Endothelial cell of umbilical vein (primary cell): ENCODE measurements at places on chromosomes 7 and 10. TPM values are rescaled to one million over a fixed set of nuclear protein-coding genes. Genes with fewer than 3 reads are reported as not detected.

GRCh38 chr7:131924857-131925256 is 368.4 kb upstream of the PODXL start:
- peaks cover 9% of the 10 kb centered on the region for H3K27me3 ChIP-seq
- H3K4me1 ChIP-seq = no peaks in the 10 kb centered on the region
- no peak overlapping the region for H3K4me3 ChIP-seq
- no peaks in the 10 kb centered on the region for H3K36me3 ChIP-seq

CALML3 gene
- polyA plus RNA-seq = not detected in 2 replicates

ZNF736 gene
- polyA plus RNA-seq = 1.2 TPM in 2 replicates

- no peak for DNase-seq
- H3K27me3 ChIP-seq = peaks cover 15% of the 10 kb centered on the region
- H3K27ac ChIP-seq = no peak overlapping the region
Observed at GRCh38 chr10:110679486-110680272, 35.5 kb downstream of the RBM20 start.

GRM3 gene
- polyA plus RNA-seq = not detected in 2 replicates

EVX1 gene
- not detected in 2 replicates for polyA plus RNA-seq

DNA sequence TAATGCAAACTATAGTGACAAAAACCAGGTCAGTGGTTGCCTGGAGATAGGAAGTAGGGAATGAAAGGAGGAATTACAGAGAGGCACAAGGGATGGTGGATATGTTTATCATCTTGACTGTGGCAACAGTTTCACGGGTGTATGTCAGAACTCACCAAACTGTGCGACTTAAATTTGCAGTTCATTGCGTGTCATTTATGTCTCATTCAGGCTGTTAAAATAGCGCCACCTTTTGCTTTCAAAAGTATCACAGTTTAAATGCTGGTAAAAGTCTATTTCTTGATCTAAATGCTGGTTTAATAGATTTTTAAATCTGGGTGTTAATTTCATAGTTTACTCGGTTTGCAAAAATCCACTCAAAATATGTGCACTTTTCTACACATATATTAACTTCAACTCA is 51.0 kb downstream of the PTTG1IP2 start:
- no peak overlapping the region for H3K27ac ChIP-seq
- H3K4me1 ChIP-seq = no peaks in the 10 kb centered on the region
- no peak overlapping the region for H3K4me3 ChIP-seq
- H3K36me3 ChIP-seq = no peaks in the 10 kb centered on the region

GRCh38 chr7:150567169-150567568 is at the start of gene GIMAP4:
Gene GIMAP4, plus strand, starts transcription at chr7:150567390. Its CDS starts 2,512 bp downstream, at chr7:150569902.
- H3K27ac ChIP-seq = peak within 1 kb of the TSS; percentile 63
- H3K4me3 ChIP-seq = peak within 1 kb of the TSS; percentile 78
- H3K4me1 ChIP-seq = peaks cover 62% of the 10 kb centered on the region
- peaks cover 15% of the 10 kb centered on the region for H3K36me3 ChIP-seq
- H3K27me3 ChIP-seq = no peaks in the 10 kb centered on the region
